Suprapubic skin (tissue), 4 donors: ENCODE measurements at places on chromosomes 16 and 17.

DNA sequence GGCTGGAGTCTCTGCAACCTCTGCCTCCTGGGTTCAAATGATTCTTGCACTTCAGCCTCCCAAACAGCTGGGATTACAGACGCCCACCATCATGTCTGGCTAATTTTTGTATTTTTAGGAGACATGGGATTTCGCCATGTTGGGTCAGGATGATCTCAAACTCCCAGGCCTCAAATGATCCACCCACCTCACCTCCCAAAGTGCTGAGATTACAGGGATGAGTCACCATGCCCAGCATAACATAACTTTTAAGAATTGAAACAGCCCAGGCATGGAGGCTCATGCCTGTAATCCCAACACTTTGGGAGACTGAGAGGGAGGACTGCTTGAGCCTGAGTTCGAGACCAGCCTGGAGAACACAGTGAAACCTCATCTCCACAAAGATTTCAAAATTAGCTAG is 2.5 kb downstream of the RSL1D1 start:
- no peak for DNase-seq

DNA sequence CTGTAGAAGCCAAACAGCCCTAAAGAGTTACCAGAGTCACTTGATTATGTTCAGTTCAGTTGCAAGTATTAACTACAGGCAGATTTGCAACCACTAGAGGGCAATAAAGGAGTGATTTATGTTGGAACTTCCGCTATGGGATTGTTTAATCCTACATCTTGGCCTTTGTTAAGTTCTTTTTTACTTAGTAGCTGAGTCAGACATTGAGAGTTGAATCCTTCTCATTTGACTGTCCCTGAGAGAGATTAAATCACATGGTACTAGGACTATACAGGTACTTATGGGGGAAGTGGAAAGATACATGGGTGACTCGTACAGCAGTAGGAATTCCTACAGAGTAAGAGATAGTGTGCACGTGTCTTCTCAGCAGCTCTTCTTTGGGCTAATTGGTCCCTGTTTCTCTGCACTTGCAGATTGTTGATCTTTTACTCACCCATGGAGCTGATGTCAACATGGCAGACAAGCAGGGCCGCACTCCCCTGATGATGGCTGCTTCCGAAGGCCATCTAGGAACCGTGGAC is 40.3 kb downstream of the CYB561 start:
- no peak for DNase-seq

GRCh38 chr16:75250809-75251279 is 580 bp downstream of the BCAR1 start:
- DNase-seq, result no peak

DNA sequence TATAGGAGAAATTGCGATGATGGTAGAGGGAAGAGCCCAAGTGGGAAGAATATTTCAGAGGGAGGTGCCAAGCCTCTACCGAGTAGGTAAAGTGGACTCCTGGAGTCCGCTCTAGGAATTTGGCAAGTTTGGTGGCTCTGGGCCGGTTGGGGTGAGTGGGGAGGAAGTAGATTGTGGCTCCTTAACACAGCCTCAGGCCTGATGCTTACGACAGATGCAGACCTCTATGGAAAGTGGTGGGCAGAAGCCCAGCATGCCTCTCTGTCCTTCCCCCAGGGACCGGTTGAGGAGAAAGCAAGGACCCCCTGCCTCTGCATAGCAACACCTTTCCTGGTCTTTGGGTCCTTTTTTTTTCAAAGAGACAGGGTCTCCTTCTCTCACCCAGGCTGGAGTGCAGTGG is 55.9 kb upstream of the SIAH1 start:
- no peak for DNase-seq

GRCh38 chr16:71945616-71946015 is 50.3 kb downstream of the IST1 start:
- DNase-seq, result no peak

DNA sequence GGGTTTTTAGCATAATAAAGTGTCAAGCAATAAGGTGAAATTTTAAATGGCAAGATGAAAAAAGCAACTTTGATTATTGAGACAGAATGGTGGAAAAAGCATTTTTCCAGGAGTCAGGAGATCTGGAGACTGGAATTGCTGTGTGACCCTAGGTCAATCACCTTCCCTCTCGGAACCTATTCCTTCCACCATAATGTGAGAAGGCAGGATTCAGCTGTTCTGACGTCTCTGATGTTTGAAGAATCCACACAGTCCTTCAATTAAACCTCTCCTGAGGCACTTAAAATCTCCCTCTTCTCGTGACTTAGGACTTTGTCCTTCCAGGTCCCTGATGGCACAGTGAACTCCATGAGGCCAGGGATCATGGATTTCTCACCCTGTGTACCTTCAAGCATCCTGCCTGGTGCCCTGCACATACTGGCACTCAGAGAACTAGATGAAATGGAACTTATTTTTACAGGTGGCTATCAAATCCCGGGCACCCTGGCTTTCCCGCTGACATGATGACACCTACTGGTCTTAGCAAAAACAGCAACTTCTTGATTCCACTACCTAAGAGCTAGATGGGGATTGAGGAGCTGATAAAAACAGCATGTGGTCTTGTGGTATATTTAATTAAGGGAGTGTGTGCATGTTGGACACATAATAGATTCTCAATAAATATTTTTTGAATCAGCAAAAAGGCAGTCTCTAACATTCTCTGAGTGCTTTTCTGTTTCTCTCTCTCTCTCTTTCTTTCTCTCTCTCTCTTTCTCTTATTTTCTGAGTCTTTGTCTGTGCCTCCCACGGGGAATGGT is 2.3 kb upstream of the CCDC182 start:
- no peak for DNase-seq

DNA sequence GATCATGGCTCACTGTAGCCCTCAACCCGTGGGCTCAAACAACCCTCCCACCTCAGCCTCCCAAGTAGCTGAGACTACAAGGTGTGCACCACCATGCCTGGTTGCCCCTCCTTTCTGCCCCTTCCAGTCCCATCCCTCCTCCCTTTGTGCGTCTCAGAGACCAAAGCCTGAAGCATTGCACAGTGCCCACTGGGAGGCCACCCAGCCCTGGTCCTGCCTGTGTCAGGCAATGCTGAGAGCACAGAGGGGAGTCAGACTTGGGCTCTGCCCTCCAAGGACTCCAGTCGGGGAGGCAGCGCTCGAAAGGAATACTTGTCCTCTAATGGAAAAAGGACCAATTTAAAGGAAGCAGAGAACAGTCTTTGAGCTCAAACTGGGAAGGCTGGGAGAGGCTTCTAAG is 20.4 kb downstream of the RAI1 start:
- no peak for DNase-seq

DNA sequence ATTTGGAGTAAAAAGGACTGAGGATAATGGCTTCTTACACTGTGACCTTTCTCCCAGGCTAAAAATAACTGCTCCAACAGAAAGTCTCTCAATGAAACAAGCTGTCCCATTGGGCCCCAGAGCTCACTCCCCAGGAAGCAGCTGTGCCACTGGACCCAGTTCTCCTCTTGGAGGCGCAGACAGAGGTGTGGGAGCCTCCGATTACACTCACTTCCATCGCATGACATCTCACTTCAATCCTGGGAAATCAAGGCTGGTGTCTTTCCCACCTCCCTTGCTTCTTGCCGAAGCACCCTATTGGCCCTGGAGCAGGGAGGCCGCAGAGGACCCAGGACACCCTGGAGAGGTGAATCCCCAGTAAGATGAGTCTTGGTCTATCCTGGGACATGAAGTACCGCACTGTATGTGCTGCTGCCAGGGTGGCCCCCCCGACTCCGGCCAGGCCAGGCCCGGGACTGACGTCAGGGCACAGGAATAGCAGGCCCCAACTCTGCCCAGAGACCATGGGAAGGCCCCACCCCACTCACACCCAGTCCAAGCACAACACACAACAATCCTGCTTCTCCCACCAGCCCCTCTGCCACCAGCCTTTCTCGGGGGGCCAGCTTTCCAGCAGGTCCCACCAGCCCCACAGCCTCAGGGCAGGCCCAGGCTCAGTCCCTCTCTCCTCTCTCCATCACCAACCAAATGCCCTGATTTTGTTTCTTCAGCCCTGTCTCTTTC is 29.5 kb downstream of the SRL start:
- DNase-seq, result no peak

GRCh38 chr17:27996202-27997043 is 46.1 kb upstream of the NLK start:
- no peak for DNase-seq

- DNase-seq, result no peak
These were observed 15.7 kb downstream of the IL34 start for GRCh38 chr16:70661918-70662641.
